Cardiac muscle cell (in vitro differentiated cells and primary cell): ENCODE measurements at places on chromosomes 12 and 14.

DNA sequence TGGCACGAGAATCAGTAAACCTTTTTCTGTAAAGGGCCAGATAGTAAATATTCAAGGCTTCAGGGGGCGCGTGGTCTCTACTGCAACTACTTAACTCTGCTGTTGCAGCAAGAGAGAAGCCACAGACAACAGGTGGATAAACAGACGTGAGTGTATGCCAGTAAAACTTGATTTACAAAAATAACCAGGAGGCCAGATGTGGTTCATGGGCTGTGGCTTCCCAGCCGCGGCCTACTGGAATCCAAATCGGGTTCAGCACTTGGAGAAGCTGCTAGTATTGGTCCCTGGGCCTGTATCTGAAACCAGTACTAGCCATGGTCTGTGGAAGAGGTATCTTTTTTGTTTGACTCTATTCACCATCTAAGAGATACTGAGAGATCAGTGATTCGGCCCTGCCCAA is 13.3 kb downstream of the PPP2R5C start:
- no peak for DNase-seq

DNA sequence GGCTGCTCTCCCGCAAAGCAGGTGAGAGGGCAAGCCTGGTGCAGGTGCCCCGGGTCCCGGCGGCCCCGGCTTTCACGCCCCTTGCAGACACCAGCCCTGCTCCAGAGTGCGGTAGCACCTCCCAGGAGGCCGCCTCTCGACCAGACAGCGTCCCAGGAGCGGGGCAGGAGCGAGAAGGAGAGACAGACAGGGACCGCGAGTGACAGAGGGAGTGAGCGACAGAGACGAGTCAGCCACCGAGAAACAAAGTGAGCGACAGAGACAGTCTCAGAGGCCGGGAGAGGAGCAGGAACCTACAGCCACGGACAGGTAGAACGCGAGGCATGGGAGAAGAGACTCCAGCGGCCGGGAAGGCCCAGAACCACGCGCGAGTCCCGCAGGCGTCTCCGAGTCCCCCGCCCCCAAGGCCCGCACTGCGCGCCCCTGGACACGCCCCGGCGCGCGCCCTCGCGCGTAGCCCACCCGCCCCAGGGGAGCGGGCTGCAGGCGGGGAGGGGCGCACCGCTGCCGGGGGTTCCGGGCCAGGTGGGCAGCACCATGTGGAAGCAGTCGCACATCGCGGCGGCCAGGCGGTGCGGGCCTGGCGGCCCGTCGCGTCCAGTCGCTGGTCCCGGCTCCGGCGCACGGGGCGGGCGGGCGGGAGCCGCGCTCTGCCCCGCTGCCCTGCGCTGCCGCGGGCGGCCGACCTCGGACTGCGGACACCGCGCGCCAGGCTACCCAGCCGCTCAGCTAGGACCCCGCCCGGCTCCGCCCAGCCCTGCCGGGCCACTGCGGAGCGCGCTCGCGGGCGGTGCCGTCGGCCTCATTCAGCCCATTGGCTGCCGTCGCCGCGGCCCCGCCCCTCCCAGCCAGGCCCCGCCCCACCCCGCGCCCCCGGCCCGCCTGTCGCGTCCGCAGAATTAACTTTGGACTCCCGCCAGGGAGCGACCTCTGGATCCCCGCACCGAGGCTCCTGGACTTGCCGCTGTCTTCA is at the start of gene AHNAK2:
AHNAK2 (minus strand) TSS at position 694 of the 973 bp plus-strand sequence; CDS start at position 557, 137 bp downstream.
- peak; percentile 79 for DNase-seq

DNA sequence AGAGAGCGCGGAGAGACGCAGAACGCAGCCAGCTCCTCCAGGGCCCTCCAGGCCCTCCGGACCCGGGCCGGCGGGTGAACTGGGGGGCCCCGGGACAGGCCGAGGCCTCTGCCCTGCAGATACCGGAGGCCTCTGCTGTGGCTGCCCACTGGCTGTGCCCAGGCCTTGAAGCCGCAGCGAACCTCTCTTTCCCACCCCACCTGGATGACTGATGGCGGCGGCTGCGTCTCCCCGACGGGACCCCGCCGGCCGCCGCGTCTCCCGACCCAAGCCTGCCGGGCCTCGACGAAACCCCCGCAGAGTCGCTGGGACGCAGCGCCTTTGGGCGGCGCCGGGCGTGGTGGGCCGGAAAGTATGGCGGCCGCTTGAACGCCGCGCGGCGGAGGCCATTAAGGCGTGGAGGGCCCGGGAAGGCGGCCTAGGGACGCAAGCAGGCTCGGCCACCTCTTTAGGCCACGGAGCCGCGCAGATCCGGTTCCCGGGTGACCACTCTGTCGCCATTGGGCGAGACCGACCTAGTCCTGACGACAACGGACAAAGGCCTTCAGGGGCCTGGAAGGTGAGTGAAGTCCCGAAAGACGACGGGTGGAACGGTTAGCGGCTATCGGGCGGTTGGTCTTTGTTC is 8.4 kb upstream of the ERGIC2 start:
- DNase-seq: peak; percentile 4

DNA sequence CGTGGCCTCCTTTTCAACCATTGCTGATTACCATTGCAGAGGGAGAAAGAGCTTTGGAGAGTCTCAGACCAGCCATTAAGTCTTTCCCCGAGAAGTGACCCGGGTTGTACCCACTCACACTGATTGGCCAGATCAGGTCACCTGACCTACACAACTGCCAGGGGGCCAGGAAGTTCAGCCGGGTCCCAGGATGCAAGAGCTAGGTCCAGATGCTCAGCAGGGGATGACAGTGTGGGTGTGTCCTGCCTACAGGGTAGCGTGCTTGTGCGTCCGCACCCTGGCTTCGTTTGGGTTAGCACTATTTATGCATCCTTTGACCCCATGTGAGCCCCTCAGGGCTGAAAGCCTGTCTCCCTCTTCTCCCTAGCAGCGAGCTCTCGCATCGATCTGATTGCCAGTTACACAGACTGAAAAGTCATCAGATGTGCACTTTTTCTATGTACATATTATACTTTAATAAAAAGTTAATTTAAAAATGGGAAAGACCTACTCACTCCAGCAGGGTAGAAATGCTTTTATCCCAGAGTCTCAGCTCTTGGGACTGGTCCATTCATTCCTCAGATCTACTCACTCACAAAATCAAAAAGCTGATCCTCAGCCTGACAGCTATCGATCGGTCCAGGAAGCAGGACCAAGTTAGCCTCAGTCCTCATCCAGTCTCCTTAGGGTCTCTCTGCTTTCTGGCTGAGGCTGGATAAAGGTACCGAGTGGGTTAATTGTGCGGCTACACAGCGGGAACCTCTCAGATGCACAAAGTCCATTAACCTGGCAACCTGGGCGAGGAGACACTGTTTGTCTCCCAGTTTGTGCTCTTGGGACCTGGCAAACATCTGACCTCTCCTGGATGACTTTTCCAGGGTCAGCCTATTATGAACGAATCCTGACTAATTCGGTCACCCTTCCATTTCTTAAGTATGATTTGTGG is 68.0 kb downstream of the SERPINA3 start:
- no peak for DNase-seq

DNA sequence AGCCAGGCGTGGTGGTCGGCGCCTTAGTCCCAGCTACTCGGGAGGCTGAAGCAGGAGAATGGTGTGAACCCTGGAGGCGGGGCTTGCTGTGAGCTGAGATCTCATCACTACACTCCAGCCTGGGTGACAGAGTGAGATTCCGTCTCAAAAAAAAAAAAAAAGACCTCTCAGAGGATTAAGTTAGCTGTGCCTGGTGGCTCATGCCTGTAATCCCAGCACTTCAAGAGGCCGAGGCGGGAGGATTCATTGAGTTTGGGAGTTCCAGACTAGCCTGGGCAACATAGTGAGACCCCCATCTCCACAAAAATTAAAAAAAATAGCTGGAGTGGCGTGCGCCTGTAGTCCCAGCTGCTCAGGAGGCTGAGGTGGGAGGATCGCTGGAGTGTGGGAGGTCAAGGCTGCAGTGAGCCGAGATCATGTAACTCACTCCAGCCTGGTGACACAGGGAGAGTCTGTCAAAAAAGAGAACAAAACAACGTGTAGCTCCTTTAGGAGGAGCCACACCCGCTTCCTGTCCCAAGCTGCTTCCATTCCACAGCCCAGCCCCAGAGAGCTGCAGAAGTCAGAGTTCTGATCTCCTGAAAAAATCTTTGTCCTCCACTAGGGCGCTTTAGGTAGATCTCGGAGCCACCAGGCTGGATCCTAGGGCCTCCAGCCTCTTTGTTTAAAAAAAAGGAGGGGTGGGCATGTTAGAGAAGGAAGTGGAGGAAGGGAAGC is 11.5 kb upstream of the ULK1 start:
- no peak for DNase-seq

- DNase-seq: no peak
Measured at GRCh38 chr12:116336542-116337065, 59.1 kb upstream of the MED13L start.

GRCh38 chr14:25080682-25081081 is 30.7 kb upstream of the STXBP6 start:
- no peak for DNase-seq

DNA sequence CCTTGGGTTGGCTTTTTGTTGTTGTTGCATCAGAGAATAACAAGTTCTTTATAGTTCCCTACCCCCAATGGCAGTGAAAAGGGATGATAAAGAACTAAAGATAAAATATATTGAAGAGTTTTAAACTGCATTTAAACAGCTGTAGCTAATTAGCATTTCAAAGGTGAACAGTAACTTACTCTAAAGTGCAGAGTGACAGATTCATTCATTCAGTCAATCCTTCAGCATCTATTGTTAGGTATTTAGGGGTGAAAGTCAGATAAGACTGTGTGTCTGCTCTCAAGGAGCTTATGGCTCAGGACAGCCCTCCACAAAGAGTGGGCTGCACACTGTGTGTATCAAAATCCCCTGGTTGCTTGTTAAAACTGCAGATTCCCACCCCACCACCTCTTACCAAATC is 146.1 kb downstream of the SSPN start:
- no peak for DNase-seq

DNA sequence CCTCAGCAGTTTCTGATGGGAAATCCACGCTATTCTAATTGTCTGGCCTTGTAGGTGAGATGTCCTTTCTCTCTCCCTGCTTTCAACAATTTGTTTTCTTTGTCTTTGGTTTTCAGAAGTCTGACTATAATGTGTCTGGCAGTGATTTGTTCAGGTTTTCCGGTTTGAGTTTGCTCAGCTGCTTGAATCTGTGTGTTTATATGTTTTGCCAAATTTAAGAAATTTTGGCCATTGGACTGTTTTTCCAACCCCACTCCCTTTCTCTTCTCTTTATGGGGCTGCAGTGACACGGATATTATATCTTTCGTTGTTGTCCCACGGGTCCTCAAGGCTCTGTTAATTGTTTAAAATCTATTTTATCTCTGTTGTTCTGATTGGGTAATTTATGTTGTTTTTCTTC is 105.0 kb downstream of the ADGRD1 start:
- DNase-seq: no peak

- no peak for DNase-seq
Measured at GRCh38 chr14:54650959-54651351, 84.0 kb downstream of the SAMD4A start.

DNA sequence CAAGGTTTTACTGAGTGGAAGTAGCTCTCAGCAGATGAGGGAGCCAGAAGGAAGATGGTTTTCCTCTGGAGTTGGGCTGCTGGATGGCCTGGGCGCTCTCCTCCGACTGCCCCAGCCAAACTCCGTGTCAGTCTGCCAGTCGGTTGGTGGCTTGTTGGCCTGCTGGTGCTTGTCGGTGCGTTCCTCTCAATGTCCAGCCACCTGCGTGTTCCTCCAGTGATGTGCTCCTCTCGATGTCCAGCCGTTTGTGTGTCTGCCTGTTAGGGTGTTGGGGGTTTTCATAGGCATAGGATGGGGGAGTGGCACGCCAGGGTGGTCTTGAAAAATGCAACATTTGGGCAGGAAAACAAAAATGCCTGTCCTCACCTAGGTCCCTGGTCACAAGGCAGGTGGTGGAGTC is 37.0 kb upstream of the LDHB start:
- DNase-seq: no peak

- DNase-seq: peak; percentile 82
Measured at GRCh38 chr12:29066011-29066588, 83.0 kb upstream of the FAR2 start.

GRCh38 chr12:6854036-6854435 is 2.1 kb downstream of the USP5 start:
- no peak for DNase-seq

GRCh38 chr14:86091811-86092210 is 561.9 kb downstream of the FLRT2 start:
- DNase-seq: no peak

DNA sequence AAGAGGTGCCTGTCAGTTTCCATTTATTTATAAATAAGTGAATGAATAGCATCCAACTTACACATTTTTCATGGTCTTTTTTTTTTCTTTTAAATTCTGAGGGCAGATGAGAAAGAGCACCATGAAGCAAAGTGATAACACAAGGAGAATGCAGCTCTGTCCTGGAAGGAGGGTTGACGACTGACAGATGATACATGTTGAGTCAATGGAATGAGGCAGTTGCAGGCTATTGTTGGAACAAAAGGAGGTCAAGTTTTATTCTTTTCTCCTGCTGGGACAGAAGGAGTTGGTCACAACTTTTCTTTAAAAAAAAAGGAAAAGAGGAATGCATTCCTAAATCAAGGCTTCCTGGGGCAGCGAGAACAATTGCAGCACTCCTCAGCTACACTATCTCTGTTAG is 119.9 kb upstream of the PLEKHG7 start:
- no peak for DNase-seq

- no peak for DNase-seq
Measured at GRCh38 chr14:24331731-24332267, 3.1 kb downstream of the ADCY4 start.

- DNase-seq: no peak
Measured at GRCh38 chr12:125169451-125169850, 104.2 kb downstream of the AACS start.

GRCh38 chr12:49763006-49763591 is 21.7 kb downstream of the TMBIM6 start:
- DNase-seq: peak; percentile 79

DNA sequence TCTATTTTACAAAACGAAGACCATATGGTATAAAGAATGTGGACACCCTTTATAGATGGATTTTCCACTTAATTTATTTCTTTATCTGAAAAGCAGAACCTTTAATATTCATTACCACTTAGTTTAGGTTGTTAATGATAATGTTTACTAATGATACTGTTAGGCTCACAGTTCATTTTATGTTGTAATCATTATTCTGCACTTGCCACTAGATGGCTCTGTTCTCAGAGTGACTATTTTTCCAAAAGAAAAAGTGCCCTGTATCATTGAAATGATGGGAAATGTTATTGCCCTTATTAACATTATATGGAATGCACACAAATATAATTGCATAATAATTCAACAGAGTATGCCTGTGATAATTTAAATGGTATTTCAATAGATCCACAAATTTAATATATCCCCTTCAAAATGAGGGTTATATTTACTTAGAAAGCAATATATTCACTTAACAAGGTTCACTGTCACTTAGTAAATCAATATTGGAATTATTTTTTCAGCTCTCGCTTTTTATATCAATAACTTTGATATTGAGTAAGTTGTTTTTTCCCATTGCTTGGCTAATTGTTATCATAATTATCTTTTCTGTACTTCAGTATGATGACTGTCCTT is 95.7 kb downstream of the PDE3A start:
- DNase-seq: peak; percentile 23

GRCh38 chr12:12613344-12613743 is 1.7 kb downstream of the CREBL2 start:
- no peak for DNase-seq

DNA sequence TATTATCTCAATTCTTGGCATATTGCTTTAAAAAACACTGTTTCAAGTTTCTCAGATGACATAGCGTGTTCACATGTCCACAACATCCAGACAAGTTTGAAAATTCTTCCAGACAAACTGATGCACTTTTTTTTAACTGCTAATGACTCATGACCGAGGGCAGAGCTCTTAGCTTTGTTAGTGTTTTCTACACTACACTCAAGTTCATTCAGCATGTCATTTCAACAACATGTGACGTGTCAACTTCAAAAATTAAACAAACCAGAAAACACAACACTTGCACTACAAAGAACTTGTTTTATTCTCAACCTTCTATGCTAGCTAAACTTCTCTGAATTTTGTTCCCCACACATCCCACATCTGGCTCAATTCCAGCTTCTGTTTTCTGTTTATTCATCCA is 1186.3 kb upstream of the FLRT2 start:
- no peak for DNase-seq
